ENCODE measurements at places on chromosomes 1 and 21.

DNA sequence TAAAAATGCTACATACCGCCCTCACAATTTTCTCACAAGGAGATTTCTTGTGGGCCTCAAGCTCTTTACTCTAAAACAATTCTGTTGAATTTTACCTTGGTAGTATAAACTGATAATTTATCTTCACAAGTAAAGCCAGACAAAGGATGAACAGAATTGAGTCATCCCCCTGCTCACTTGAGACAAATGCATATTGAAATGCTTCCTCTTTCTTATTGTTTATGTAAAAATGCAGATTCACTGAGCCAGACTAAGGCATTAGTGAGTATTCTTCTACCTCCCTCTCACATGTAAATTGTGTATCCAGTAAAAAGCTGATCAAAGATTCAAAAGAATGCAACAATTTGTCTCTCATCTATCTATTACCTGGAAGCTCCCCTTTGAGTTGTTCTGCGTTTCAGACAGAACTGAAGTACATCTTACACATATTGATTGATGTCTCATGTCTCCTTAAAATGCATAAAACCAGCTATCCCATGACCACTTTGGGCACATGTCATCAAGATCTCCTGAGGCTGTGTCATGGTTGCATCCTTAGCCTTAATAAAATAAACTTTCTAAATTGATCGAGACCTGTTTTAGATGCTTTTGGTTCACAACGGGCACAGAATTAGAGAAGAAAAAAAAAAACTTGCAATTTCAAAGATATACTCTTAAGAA, 743.1 kb upstream of the B3GALT2 start:
- no peak for DNase-seq

GRCh38 chr21:26194811-26195251, 24.3 kb upstream of the APP start:
- DNase-seq, result no peak

DNA sequence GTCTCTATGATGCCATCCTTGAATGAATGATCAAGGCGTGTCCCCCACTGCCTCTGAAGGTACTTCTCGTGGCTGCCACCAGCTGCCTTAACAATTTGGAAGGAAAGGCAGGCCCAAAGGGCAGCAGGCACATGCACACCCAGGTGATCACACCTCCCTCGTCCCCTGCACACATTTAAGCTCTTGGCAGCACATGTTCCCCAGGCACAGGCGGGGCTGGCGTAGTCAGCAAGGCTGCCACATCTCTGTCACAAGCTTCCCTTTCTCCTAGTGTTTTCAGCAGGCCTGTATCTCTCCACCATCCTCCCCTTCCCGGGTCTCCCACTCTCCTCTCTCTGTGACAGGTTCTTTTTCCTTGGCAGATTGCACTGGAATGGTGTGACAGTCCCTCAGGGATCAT, 111.9 kb downstream of the CACNA1E start:
- DNase-seq, result no peak

GRCh38 chr1:170732252-170732588, 68.3 kb downstream of the PRRX1 start:
- no peak for DNase-seq

GRCh38 chr1:244839656-244840055, 4.2 kb downstream of the COX20 start:
- DNase-seq, result no peak

- no peak for DNase-seq
These were observed 19.4 kb downstream of the RHBG start for GRCh38 chr1:156388174-156389137.

- no peak for DNase-seq
These were observed 22.8 kb upstream of the CDK18 start for GRCh38 chr1:205481629-205482151.

GRCh38 chr1:95766036-95766435, 532.0 kb downstream of the RWDD3 start:
- no peak for DNase-seq

DNA sequence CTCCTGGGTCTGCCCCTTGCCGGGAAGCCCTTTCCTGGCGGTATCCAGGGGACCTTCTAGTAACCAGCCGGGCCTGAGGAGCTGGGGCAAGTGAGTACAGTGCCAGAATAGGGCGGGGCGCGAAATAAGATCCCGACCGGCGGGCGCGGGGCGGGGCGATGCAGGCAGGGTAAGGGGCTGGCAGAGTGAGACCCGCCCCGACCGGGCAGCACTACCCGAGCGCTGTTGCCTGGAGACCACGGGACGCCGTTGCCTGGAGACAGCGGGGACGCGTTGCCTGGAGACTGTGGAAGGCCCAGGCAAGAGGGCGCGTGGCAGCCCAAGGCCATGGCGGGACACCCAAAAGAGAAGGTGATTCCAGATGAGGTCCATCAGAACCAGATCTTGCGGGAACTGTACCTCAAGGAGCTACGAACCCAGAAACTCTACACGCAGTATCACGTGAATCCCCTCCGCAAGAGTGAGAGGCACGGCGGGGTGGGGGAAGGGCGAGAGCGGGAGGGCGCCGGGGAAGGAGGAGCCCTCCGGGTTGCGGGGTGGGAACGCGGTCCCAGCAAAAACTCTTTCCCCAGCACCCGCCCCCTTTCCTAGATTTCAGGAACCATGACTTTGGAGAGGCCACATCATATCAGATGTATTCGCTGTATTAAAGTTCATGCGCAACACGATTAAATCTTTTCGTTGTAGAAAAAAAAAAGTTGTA, 24.3 kb downstream of the EBNA1BP2 start:
- no peak for DNase-seq

GRCh38 chr1:980602-981395, 1.1 kb downstream of the PERM1 start:
- no peak for DNase-seq

GRCh38 chr1:3816331-3817137, 20.2 kb upstream of the LRRC47 start:
- DNase-seq, result no peak

- no peak for DNase-seq
These were observed 67.2 kb downstream of the SCCPDH start for GRCh38 chr1:246791303-246791918.

- DNase-seq, result no peak
These were observed 150.3 kb upstream of the SPAG17 start for GRCh38 chr1:118335331-118335732.

GRCh38 chr1:47950471-47950870, 46.7 kb downstream of the TRABD2B start:
- no peak for DNase-seq

DNA sequence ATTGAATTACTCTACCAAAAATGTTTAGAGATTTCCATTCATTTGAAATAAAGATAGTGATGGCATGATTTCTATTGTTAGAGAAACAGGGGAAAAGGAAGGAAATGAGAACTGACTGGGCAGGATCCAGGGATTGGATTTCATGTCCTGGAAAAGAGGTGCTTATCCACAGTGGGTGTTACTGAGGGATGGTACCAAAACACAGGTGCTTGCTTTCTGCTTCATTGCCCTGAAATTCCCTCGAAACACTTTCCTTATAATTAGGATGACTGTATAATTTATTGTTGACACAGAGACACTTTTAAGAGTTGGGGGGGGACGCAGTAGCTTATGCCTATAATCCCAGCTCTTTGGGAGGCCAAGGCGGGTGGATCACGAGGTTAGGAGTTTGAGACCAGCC, 185.0 kb upstream of the KCNK2 start:
- no peak for DNase-seq

DNA sequence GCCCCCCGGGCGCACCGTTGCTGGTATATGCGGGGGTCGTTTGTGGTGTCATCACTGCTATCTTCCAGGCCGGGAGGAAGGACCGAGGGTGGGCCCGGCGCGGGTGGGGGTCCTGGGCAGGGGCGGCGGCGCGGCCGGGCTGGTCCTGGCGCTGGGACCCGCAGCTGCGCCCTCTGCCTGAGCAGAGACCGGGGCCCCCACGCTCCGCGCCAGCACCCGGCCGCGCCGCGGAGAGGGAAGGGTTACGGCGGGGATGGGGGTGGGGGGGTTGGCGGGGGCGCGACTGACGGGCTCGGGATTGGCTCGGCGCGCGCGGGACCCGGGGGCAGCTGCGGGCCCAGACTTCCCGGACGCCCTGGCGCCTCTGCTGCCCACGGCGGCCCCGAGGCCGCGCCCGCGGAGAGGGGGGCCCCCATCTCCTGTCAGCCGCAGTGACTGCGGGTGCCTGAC, 13.8 kb upstream of the SAMD11 start:
- no peak for DNase-seq

DNA sequence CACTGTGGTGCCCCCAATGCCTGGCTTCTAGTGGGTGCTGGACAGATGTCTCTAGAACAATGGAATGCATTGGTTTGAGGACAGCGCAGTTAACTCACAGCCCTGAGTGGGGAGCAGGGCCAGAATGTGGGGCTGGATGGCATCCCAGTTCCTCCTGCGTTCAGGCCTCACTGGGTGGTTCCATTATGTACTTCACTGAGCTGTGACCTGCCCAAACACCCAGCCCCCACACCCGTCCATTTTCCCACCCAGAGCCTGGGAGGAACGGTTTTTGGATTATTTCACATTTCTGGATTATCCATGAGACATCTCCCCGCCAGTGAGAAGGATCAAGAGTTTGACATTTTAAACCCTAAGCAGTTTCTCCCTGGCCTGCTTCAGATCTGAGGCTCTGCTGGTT, 55.3 kb upstream of the WASF2 start:
- no peak for DNase-seq

- no peak for DNase-seq
These were observed 209.8 kb upstream of the NFIA start for GRCh38 chr1:60872426-60873054.

GRCh38 chr1:156503698-156504437, 3.3 kb upstream of the MEF2D start:
- DNase-seq, result no peak

DNA sequence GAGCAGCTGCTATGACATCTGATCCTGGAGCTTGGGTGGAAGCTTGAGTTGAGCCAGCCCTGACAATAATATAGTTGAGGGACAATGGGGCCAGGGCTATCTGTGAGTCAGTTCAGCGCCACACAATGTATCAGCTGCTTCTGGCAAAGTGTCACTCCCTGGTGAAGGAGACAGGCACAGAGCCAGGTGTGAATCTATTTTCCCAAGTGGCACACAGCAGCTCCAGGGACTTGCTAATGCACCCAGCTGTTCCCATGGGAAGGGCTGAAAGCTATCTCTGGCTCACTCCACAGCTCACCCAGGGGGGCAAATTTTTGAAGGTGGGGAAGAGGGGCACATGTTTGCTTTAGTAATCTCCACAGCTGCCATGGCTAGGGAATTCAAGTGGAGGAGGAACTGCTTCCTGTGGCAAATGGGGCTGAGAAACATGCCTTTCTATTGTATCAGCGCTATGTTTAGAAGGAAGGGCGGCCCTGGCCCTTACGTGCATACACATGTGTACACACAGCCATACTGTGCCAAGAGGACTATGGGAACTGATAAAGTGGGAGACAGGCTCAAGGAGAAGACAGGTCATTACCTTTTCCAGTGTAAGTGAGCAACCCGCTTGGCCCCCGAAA, 2.2 kb downstream of the CYB5R1 start:
- no peak for DNase-seq

- no peak for DNase-seq
These were observed 193.8 kb downstream of the ZC3H11B start for GRCh38 chr1:219419065-219419464.

DNA sequence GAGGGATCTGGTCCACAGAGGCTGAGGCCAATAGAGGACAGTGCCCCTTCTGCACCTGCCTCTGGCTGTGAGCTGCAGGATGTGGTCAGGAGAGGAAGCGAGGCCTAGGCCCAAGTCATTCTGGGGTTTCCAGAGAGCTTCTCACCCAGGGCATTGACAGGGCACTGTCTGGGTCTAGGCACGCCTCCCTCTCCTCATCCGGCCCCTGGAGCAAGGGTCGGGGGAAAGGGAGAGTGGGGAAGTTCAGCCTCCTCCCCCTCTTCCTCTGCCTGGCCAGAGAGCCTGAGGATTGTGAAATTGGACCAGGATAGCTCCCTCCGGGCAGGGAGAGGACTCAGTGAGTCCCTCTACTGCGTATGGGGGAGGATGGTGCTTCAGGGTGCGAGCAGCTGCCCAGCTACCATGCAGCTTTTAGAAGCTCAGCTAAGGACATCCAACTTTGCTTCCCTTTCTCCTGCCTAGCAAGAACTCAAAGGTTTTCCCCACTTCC, 6.3 kb upstream of the INAVA start:
- no peak for DNase-seq

GRCh38 chr1:168386949-168387586, 106.4 kb downstream of the TBX19 start:
- DNase-seq, result no peak

DNA sequence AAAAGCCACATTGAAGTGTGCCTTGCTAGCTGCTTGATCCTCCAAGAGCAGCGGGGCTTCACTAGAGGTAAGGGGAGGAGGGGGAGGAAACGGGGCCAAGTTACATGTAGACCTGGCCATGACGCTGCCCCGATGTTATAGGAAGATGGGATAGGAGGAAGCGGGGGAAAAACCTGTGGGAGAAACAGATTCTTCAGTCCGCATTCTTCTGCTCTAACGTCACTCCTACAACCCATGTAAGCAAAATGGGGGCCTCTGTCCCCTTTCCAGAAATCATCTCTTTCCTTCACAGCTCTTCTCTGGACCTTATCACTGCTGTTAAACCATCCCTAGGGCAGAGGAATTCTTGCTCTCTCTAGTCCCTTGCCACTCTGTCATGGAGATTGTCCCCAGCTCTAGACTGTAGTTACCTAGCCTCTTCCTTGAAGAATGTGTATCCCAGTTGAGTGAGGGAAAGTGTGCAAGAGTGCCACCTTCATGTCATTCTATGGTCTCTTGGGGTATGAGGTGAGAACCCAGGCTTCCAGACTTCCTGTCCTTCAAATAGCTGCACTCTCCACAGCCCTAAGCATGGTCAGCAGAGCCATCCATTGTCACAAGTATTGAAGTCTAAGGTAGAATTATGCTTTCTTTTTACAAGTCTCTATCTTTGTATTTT, 11.4 kb downstream of the PLEKHO1 start:
- DNase-seq, result no peak

GRCh38 chr1:40130892-40131291, 30.3 kb upstream of the RLF start:
- DNase-seq, result no peak

GRCh38 chr1:119475866-119476439, 31.1 kb upstream of the HSD3B1 start:
- no peak for DNase-seq

DNA sequence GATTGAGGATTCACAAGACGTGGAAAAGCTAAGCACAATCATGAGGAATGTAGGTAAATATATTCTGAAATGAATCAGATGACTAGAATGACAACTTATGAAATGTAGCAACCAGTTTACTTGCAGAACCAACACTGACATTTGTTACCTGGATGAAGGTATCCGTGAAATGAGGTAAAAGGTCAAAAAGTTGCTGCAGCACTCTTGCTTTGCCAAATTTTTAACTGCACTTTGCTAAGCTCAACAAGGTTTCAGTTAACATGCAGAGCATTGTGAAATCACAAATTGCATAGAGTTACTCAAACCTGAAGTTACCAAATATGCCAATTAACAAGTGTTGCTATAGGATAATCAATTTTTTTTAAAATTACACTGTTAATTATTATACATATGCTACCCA, 1280.1 kb downstream of the KCNT2 start:
- DNase-seq, result no peak

- DNase-seq, result no peak
These were observed 18.6 kb downstream of the NR5A2 start for GRCh38 chr1:200046115-200046514.
